ENCODE measurements at places on chromosomes 16 and 17. TPM values are rescaled to one million over a fixed set of nuclear protein-coding genes. Genes with fewer than 3 reads are reported as not detected.

The CD7 gene
- total RNA-seq: 0.22 TPM

The SLC4A1 gene
- total RNA-seq: 6.2 TPM

The ABCC11 gene
- total RNA-seq: 0.04 TPM

The NUBP1 gene
- 34.0 TPM for total RNA-seq

Data from muscle of leg (tissue), 16 donors.